Left hindlimb (tissue), 1 donor: ENCODE measurements at places on chromosomes 12 and 14.

DNA sequence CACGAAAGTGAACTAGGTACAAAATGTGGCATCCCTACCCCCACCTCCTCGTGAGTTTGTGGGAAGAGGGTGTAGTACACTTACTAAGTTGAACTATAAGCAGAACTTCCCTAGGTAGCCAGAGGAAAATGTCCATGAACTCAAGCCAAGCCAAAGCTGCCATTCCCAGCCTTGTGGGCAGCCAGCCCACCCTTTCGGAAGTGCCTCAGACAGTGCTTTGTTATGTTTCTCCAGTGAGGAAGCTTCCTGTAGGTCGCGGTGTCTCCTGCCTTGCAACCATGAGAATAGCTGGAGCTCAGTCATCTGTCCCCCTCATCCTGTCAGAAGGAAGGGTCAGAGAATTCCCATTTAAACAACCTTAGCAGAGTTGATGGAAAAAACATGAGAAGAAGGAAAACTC lies 266.9 kb downstream of the DUSP6 start:
- peak; percentile 44 for DNase-seq

- peak; percentile 42 for DNase-seq
These were observed 69.8 kb upstream of the PYGL start for GRCh38 chr14:51014086-51014485.

- no peak for DNase-seq
These were observed 271.2 kb upstream of the FAR2 start for GRCh38 chr12:28877854-28878253.

DNA sequence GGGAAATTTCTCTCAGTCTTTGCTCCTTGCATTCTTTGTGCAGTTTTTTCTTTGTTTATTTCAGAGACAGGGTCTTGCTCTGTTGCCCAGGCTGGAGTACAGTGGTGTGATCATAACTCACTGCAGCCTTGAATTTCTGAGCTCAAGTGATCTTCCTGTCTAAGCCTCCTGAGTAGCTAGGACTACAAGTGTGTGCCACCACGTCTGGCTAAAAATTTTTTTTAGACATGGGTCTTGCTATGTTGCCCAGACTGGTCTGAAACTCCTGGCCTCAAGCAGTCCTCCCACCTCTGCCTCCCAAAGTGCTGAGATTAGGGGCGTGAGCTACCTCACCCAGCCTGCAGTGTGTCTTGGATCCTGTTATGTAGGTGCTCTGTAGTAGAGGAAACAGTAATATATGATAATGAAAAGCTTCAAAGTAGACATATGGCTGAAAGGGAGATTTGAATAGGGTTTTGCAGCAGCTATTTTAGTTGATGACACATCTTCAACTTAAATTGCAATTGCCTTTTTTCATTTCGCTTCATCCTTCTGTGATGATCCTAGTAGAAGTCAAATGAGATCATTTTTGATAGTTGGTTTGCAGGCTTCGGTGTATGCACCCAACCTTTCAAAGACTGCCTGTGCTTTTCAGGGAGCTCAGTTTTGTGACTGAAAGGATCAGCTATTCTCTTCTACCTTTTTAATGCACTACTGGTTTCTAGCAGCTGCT lies 75.4 kb downstream of the FUT8 start:
- no peak for DNase-seq

GRCh38 chr12:53990311-53991076 lies 5.5 kb downstream of the HOXC10 start:
- DNase-seq, result no peak

GRCh38 chr12:19390051-19390598 lies 49.2 kb upstream of the AEBP2 start:
- DNase-seq, result peak; percentile 55

- no peak for DNase-seq
These were observed 23.8 kb upstream of the GALNT9 start for GRCh38 chr12:132352896-132353800.

- DNase-seq, result no peak
These were observed 69.9 kb downstream of the TBK1 start for GRCh38 chr12:64521833-64522232.

- DNase-seq, result no peak
These were observed 57.7 kb upstream of the NPFF start for GRCh38 chr12:53564941-53565340.
